ENCODE measurements at places on chromosomes 5 and 9. TPM values are rescaled to one million over a fixed set of nuclear protein-coding genes. Genes with fewer than 3 reads are reported as not detected.

The SPATA31C1 gene
- not detected for total RNA-seq

The PRUNE2 gene
- 0.72 TPM for total RNA-seq

The CAVIN4 gene
- total RNA-seq = 3.7 TPM

The FOXD4L4 gene
- total RNA-seq = 0.14 TPM

The DOCK2 gene
- 3.5 TPM for total RNA-seq

The PCDHB7 gene
- under 0.01 TPM for total RNA-seq

The ELOVL7 gene
- 0.29 TPM for total RNA-seq

The FBXW5 gene
- 198 TPM for total RNA-seq

The TTF1 gene
- total RNA-seq = 8.0 TPM

The RNF183 gene
- total RNA-seq = not detected

The CYSRT1 gene
- total RNA-seq = 0.14 TPM

The LRRC26 gene
- total RNA-seq = not detected

The GPX8 gene
- 102 TPM for total RNA-seq

The ZFP2 gene
- under 0.01 TPM for total RNA-seq

The C5orf52 gene
- total RNA-seq = not detected

The SLC34A1 gene
- total RNA-seq = not detected

The SLC4A9 gene
- not detected for total RNA-seq
